Ammon's horn (tissue), 1 donor: ENCODE measurements at places on chromosomes 6 and 20.

DNA sequence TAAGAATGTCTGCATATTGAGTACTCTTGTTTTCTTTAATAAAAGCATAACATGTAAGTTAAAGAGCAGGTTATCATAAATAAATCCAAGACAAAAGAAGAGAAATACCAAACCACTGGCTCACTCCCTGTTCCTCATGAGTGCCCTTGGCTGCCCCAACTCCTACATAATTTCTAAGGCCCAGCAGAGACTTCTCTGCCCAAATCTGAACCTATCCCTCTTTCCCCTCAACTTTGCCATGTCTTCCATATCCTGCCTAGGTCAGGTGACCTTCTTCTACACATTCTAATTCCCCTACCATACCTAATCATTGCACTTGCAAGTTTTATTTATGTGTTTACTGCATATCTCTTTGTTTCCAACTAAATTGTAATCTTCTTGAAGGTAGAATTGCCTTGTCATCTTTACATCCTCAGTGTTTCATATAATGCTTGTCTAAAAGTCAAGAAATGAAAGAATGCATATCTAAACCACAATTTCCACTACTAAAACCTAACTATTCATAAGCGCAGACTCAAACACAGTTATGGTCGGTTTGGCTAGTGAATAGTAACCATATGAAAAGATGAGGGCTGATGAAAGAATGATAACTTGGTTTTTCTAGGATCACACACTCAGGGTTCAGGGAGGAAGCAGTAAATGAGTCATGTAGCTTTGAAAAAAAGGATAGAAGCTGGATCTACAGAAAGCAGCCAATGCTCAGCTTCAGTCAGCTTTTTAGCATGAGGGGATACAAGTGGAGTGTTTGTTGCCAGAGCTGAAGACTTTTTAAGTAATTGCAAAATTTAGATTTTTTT is 53.3 kb upstream of the EYA4 start:
- DNase-seq = no peak

- DNase-seq = no peak
Observed at GRCh38 chr6:169415179-169415578, 161.5 kb upstream of the THBS2 start.

DNA sequence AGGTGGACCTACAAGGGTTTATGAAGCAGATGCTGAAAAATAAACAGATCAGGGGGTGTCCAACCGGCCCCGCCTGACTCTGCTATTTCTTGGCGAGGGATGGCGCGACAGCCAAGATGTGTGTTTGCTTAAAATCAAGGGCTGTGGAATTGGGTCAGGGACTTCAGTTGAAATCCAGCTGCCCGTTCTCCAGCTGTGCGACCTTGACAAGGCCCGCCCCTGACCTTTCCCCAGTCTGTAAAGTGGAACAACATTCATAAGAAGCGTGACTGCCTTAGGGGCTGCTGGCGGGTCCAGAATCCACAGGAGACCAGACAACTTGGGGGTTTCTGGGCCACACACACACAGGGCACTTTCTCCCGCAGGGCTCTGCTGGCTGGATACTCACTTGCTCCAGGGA is 517.5 kb downstream of the PREX1 start:
- DNase-seq = no peak

DNA sequence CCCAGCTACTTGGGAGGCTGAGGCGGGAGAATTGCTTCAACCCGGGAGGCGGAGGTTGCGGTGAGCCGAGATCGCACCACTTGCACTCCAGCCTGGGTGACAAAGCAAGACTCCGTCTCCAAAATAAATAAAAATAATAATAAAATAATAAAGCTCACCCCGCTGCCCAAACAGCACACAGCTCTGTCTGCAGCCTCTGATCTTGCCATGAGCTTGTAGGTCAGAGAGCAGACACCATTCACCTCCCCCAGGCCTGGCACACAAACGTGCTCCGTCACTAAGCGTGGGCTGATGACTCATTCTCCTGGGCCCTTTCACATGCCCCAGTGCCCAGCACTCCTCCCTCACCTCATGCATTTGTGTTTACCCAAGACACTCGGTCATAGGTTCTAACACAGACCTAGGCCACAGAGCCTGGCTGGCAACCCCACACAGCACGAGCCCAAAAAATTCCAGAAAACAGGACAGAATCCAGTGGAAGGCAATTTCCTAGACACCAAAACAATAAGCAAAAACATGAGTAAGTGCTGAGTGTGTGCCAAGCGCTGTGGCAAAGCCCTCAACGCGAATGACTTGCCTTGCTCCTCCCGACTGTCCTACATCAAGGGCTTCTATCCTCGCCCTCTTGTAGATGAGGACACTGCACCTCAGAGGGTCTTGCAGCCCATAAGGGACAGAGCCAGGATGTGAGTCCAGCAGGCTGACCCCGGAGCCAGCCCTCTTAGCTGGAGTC is 18.0 kb downstream of the ATP9A start:
- peak; percentile 77 for DNase-seq

GRCh38 chr6:22023937-22024336 is 272.9 kb downstream of the PRL start:
- DNase-seq = no peak
